ENCODE measurements at places on chromosomes 5 and 9.

DNA sequence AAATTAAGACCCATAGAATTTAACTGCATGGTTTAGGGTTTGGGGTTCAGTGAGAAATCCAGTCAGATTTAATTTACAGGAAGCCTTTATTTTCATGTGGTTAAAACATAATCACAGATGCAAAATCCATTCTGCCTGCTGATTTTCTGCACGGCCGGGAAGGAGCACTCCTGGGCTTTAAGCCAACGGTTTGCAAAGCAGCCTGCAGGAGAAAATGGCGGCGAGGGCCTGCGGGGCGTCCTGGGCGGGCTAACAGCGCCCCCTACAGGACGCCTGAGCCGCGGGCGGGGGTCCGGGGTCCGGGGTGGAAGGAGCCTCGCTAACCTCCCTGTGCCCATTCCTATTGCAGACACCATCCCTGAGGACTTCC is 47.6 kb downstream of the THBS4 start:
- DNase-seq: peak; percentile 84

DNA sequence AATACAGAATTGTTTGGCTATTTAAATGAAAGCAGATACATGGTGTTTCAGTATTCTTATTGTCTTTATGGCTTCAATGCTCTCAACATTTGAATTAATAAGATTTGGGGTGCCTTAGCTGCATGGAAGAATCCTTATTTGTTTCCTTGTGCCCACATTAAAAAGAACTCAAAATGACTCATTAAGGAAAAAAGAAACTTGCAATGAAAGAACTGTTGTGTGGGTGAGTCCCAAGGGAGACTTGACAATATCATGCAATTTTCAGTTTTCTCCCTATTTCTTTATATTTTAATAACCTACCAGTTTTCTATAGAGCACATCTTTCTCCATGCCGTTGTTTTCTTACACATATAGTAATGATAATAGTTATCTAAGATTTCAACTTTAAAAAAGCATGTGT is 404.0 kb downstream of the PDE4D start:
- DNase-seq: no peak

DNA sequence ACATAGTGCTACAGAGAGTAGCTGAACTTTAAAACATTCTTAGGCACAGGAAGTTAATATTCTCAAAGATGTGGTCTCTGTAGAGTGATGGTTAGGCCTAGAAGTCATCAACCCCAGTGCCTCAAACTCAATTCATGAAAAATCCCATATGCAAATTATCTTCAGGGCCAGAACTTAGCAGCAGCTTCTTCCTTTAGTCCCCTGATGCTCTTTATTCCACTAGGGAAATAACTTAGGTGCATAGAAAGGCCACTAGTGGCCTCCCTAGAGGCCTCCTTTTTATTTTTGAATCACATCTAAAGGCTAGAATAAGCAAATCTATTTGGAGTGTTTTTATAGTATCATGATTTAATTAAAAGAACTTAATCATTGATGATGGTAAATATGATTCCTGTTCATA is 88.3 kb downstream of the GIN1 start:
- DNase-seq: peak; percentile 34

GRCh38 chr5:138109463-138110265 is 25.8 kb downstream of the WNT8A start:
- DNase-seq: peak; percentile 15

- DNase-seq: peak; percentile 37
These were observed 979 bp downstream of the PCDHGA12 start for GRCh38 chr5:141431286-141431685.

DNA sequence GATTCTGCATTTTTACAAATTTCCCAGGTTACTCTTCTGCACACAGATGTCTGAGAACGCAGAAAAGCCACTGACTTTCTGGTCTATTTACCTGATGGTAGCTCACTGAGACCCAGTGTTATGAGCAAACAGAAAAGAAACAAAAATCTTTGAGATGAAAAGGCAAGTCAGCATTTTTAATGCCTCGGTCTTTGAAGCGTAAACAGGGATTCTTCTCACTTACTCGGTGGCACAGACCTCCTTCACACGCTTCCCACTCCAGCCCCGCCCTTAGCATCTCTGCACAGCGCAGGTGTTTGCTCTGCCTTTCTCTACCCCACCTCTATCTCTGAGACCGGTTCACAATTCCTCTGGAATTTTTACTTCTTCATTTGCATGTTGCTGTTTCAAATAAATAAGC is 195.0 kb upstream of the IRX1 start:
- no peak for DNase-seq

- DNase-seq: peak; percentile 81
These were observed 24.0 kb downstream of the NNT start for GRCh38 chr5:43627028-43627427.

GRCh38 chr9:93301291-93301811 is 117.4 kb downstream of the WNK2 start:
- no peak for DNase-seq

GRCh38 chr5:157708866-157709265 is 22.4 kb upstream of the THG1L start:
- DNase-seq: no peak

- no peak for DNase-seq
These were observed 92.9 kb upstream of the NEK6 start for GRCh38 chr9:124164811-124165210.

GRCh38 chr5:121816164-121816563 is 35.5 kb upstream of the FTMT start:
- peak; percentile 12 for DNase-seq

GRCh38 chr9:78858266-78858665 is 561.3 kb downstream of the PSAT1 start:
- DNase-seq: no peak

- DNase-seq: no peak
These were observed 130.0 kb downstream of the CACNA1B start for GRCh38 chr9:138007566-138007917.

DNA sequence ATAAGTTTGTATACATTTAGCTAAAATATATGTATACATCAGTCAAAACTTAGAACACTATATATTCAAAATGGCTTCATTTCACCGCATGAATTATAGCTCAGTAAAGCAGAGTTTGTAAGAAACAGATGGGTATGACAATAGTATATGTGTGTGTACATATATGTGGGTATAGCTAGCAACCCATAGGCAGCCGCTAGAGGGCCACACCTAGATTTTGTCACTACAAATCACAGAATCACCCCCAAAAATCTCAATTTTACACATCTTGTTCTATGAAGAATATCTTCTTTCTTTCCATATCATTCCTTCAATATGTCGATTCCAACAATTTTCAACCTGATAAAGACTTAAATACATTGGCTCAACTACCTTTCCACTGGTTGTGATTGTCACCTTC is 357.8 kb upstream of the CCNG1 start:
- DNase-seq: peak; percentile 28

- no peak for DNase-seq
These were observed 200.6 kb downstream of the ARL15 start for GRCh38 chr5:54109626-54110330.

DNA sequence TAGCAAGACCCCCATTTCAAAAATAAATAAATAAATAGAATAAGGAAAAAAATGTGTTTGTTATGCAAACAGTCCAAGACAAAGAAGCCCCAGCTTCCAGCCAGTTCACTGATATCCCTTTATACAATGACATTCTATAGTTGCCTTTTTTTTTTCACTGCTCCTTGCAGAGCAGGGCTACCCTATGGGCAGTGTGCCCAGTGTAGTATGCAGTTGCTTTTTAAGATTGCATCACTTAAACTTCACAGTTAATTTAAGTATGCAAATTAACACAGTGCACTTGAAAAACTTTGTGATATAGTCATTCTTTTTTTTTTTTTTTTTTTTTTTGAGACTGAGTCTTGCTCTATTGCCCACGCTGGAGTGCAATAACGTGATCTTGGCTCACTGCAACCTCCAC is 40.8 kb upstream of the ARRDC3 start:
- peak; percentile 5 for DNase-seq

DNA sequence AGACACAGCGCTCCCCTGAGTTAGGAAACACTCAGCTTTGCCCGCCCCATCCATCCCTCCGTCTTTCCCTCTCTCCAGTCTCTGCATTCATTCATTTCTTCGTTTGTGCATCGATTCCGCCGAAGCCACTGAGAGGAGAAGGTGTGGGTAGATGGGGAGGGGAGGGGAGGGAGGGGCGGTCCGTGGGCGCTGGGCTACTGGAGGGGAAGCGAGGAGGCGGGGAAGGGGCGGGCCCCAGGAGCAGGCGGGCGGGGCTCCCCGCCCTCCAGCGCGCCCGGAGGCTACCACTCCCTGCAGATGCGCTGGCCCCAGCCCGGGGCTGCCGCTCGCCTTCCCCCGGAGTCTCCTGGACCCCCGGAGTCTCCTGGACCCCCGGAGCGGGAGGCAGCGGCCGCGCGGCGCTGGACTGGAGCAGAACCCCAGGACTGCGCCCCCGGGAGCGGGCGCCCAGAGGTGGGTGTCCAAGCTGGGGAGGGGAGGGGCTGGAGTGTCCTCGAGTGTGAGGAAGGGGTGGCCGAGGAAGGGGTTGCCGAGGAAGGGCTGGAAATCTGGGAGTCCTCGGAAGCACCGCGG is 159.5 kb downstream of the C9orf152 start:
- DNase-seq: peak; percentile 94

GRCh38 chr5:154369682-154370081 is 76.1 kb upstream of the SAP30L start:
- DNase-seq: no peak

- no peak for DNase-seq
These were observed 36.0 kb upstream of the FBN2 start for GRCh38 chr5:128574041-128574440.

DNA sequence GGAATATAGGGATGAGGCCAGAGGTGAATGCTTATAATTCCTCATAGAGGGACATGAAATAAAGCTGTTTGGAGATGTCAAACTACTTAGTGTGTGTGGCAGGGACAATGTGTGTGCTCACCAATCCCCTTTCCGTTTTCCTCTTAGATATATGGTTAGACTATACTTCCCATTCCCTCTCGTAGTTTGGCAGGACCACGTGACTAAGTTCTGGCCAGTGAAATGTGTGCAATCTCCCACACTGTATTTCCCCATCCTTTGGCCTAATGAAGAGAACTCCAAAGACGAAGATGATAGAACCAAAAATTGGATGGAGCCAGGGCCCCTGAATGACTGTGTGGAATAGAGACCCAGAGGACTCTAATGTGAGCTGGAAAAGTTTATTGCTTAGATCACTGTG is 233.4 kb upstream of the KLF4 start:
- no peak for DNase-seq

GRCh38 chr9:127014216-127014909 is 99.8 kb downstream of the RALGPS1 start:
- no peak for DNase-seq

GRCh38 chr5:166285361-166285760 is 2006.1 kb upstream of the WWC1 start:
- no peak for DNase-seq

GRCh38 chr5:168920019-168920810 is 341.0 kb upstream of the PANK3 start:
- peak; percentile 37 for DNase-seq

DNA sequence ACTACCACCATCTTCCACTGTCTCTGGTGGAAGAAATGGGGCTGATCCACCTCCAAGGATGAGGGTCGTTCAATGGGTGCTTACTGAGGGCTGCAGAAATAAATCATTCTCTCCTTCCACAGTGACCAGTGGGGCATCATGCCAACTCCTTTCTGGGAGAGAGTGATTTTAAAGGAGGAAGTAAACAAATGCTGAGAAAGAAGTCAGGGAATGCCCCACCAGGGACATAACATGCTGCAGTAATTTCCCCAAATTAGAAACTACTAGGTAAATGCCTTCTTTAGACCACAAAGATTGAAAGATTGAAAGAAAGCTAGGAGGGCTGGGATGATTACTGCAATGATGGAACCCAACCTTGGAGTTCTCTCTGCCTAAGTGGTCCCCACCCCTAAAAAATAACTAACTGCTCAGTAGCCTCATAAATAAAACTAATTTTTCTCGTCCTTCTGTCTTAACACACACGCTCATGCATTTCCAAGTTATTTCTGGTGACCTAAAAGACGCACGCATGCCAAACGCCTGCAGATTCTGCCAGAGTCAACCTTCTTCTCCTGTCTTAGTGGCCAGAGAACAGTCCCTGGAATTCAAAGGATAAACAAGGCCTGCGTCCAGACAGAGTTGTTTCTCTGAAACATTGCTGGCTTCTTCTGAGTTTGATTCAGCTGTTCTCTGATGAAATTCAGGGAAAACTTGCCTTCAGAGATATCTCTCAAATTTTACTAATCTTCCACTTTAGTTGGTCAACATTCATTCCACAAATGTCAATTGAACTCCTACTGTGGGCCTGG is 250.0 kb downstream of the NR3C1 start:
- no peak for DNase-seq

- DNase-seq: peak; percentile 87
These were observed at the start of gene RASGEF1C for GRCh38 chr5:180209137-180209581. Gene RASGEF1C, minus strand, starts transcription at chr5:180209211. Its CDS starts 71,159 bp downstream, at chr5:180138052.

DNA sequence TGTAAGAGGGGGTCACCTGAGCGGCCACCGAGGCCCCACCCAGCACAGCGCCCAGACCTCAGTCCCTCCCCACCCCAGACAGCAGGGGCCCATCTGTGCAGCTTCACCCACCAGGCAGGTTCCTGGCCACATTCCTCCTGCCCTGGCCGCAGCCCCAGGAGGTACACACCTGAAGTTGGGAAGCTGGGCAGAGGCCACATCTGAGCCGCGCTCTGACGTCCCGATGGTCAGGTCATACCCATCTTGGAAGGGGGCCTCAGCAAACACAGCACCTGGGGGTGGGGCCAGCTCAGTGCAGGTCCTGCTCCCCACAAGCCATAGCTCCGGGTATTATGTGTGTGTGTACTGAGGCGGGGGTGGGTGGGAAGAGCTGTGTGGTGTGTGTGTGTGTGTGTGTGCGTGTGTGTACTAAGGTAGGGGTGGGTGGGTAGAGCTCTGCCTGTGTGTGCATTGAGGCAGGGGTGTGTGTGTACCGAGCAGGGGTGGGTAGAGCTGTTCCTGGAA is 5.6 kb downstream of the SPOUT1 start:
- DNase-seq: no peak

DNA sequence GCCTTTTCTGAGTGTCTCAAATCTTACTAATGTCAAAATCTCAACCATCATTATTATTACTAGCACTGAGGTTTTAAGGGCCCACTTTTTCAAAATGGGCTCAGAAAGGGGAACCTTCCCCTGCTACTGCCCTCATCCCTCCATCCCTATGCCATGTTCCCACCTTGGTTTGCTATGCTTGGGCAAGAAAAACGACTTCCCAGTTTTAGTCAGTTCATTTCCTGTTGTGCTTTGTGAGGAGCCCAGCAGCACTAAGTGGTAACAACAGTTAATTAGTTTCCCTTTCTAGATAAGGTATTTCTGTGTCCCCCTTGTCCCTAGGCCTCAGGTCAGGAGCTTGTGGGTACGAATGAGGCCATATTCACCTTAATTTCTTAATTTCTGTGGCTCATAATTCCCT is 595.2 kb downstream of the RAB3C start:
- no peak for DNase-seq

GRCh38 chr5:40206030-40206429 is 473.7 kb upstream of the PTGER4 start:
- DNase-seq: no peak

- no peak for DNase-seq
These were observed 136.5 kb upstream of the RAI14 start for GRCh38 chr5:34519489-34520220.

- DNase-seq: no peak
These were observed 350.8 kb downstream of the EFNA5 start for GRCh38 chr5:107319901-107320300.

All from hematopoietic multipotent progenitor cell treated with erythropoietin and hydrocortisone succinate and interleukin-3 and kit ligand, for 4 days (in vitro differentiated cells).